HuH-7.5 (cell line): ENCODE measurements at places on chromosomes 12 and 14.

GRCh38 chr12:125289970-125290369, 224.7 kb downstream of the AACS start:
- no peak for DNase-seq

- DNase-seq = no peak
Measured at GRCh38 chr14:26067341-26067740, 530.5 kb downstream of the NOVA1 start.

DNA sequence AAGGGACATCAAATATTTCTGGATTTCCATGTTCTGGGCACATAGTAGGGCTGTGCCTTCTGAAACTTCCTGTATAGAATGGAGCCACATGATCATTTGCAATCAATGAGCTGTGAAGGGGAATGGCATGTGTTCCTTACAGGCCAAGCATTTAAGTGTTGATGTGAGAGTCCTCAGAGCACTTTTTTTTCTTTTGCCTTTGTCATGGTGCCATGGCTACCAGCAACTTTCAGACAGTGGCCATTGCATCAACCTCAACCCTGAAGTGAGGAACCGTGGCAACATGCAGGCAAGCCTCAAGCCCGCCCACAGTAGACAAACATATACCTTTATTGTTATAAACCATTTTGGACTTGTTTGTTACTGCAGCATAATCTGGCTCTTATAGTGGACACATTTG, 948.1 kb downstream of the NRXN3 start:
- no peak for DNase-seq

GRCh38 chr12:68768431-68768939, 22.5 kb downstream of the SLC35E3 start:
- DNase-seq = no peak

- DNase-seq = no peak
Measured at GRCh38 chr12:57899010-57899662, 42.2 kb upstream of the ATP23 start.

- no peak for DNase-seq
Measured at GRCh38 chr12:2283480-2283879, 230.7 kb downstream of the CACNA1C start.

GRCh38 chr14:77832297-77832696, 32.4 kb downstream of the ADCK1 start:
- DNase-seq = no peak
